ENCODE measurements at places on chromosomes 6 and 20.
A peak's percentile ranks its signal among the peaks of the same experiment; 100 is the strongest.

- no peak for DNase-seq
These were observed 503.7 kb upstream of the IRAK1BP1 start for GRCh38 chr6:78363688-78364087.

- DNase-seq, result no peak
These were observed 86.5 kb downstream of the QRSL1 start for GRCh38 chr6:106715922-106716321.

DNA sequence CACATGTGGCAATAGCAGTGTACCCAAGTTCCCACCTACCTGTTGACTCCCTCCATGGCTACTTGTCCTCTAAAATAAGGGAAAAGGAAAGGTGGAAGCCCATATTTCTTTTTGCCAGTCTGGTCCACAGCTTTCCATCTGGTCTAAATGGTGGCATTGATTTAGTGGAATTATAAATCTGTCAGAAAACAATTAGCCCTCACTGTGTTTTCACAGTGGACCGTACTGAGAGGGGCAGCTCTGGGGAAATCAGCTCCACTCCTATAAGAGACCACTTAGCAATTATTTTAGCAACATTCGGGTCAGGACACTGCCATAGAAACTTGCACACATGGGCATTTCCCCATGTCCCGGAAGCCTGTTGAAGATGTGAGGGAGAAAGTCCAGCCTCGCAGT, 653.4 kb upstream of the MARCKS start:
- no peak for DNase-seq

- DNase-seq, result no peak
These were observed 58.2 kb downstream of the NFATC2 start for GRCh38 chr20:51484141-51484815.

DNA sequence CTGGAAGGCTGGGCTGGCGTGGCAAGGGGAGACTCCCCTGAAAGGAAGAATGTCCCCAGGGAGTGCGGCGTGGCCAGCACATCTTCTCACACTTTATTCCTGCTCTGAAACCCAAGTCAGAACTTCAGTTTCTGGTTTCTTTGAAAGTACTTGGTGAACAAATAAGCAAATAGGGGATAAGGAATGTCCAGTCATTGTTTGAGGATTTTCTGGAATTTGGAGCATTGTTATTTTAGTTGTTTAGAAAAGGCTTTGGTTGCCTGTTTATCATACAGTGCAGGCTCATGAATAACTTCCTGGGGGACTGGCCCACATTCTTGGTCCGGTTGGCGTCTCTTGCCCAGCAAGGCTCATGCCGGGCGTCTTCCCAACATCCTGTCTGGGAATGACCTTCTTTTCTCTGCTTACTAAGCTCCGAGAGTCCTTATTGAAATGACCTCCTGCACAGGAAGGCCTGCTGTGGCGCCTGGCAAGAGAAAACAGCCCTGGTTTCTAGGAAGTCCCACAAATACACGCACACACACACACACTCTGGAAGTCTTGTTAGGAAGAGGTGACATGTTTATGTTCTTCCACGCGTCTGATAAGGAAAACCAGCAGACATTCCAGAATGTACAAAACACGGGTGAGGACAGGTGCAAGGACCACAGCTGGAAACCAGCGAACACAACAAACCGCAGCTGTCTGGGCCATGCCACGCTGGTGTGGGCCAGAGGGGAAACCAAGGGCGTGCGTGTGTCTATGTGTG, 71.9 kb downstream of the TMEM170B start:
- peak; percentile 75 for DNase-seq

DNA sequence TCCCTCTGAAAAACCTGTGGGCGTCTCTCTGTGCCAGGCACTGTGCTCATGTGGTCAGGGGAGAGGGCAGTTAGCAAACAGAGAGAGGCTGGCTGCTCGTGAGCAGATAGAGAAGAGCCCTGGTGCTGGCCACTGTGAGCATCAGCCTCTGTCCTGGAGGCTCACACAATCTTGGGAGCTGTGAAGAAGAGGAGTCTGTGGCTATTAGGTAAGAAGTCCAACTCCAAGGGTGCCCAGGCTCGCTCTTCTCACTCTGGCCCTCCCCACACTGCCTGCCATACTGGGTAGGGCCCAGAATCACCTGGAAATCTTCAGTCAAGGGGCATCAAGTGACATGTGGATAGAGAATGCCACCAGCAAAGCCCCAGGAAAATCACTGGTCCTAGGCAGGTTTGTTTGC, 14.1 kb downstream of the SCML4 start:
- DNase-seq, result no peak

GRCh38 chr20:33163856-33164762, 3.9 kb upstream of the BPIFA2 start:
- DNase-seq, result no peak

- DNase-seq, result peak; percentile 88
These were observed 113.2 kb downstream of the CEBPB start for GRCh38 chr20:50303573-50304500.

- DNase-seq, result no peak
These were observed 80.2 kb downstream of the AFDN start for GRCh38 chr6:167906899-167907298.

DNA sequence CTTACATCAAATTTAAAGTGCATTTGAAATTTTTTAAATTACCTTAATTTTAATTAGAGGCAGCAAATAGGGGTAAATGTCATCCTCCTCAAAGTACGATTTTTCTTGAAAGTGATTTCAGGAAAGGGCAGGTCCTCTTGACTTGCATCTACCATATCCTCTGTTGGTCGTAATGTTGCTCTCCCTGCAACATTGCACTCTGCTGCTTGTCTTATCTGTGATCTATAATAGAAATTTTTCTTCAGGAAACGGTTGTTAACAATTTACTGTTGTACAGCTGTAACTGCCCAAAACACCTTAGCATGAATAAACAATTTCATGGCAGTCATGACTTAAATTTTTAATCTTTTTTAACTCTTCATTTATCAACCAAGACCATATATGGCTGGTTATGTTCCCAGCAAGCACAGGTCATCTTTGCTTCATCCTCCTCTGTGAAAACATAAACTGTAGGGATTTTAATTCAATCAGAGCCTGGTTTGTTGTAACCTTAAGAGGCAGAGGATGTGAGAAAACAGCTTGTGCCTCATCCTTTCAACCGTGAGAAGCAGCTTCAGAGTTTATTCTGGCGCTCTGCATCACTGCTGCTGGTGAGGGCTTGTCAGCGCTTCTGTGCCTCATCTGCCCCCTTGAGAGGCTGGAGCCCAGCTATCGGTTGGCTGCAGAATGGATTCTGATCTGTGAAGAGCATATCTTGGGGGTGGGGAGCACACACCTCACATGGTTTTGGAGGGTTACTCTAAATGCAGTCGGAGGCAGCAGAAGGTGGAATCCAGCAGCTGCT, 56.0 kb downstream of the CTNNBL1 start:
- no peak for DNase-seq

GRCh38 chr6:2841264-2842138, at the start of gene SERPINB1:
TSS of gene SERPINB1 (minus strand) at chr6:2841863. CDS start at chr6:2840586, 1,277 bp downstream.
- peak; percentile 94 for DNase-seq

DNA sequence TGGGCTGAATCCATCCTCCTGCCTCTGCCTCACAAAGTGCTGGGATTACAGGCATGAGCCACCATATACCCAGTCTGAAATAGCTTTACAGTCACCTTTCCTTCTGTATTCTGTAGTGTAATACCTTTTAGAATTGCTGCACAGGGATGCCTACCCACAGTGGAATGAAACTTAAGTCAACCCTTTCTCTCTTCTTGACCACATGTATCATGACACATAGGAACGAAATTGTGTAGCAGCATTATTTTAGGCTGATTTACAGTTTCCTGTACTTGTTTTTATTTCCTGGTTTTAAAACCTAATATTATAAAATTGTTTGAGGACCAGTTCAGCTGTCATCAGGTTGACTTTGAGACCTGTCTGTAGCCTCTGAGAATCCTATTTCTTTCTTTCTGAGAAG, 297.8 kb downstream of the ZFAND3 start:
- no peak for DNase-seq

GRCh38 chr6:30074331-30075093, 1.1 kb downstream of the RNF39 start:
- DNase-seq, result peak; percentile 11

DNA sequence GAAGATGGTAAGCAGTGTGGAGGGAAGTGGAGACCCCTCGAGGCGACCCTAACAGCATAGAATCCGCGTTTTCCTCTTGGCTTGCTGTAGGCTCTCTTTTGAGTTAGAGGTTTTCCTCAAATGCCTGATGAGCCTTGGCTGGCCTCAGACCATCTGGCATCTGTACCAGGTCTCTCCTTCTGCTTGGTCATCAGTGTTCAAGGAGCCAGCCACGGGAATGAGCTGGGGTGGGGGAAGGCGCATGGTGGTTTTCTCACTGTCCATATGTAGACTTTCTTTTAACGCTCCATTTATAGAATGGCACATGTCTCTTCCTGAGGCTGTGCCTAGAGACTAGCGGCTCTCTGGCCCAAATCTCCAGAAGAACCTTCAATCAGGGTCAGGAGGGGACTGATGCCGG, 8.1 kb upstream of the GUCA1A start:
- DNase-seq, result no peak

DNA sequence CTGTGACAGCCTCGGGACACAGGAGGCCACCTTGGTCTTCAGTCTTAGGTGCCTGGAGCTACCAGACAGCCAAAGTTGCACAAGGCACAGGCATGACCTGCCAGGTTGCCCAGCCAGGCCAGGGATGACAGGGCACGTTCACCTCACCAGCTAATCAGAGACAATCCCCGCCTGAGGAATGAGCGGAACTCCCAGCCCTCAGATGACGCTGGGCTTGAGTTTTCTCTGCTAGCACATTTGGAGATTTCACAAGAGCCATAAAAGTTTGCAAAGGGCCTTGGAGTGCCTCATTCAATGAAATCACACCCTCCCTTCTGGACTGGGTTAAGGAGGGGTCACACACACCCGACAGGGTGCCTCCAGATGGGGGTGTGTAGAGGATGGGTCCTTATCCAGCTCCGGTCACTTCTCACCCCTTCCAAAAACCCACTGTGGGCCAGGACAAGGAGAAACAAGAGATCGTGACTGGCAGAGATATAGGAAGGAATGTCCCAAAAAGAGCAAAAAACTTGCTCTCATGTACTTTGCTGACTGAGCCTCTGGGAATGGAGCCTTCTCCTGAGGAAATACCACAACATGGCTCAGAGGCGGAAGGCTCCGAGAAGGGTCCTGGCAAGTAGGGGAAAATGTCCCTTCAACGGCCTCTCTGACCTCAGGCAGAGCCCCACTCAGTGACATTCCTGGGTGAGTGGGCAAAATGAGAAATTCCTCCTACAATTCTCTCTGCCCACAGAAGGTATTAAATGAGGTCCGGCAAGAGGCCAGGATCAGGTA, 121.6 kb downstream of the ISM1 start:
- DNase-seq, result no peak

DNA sequence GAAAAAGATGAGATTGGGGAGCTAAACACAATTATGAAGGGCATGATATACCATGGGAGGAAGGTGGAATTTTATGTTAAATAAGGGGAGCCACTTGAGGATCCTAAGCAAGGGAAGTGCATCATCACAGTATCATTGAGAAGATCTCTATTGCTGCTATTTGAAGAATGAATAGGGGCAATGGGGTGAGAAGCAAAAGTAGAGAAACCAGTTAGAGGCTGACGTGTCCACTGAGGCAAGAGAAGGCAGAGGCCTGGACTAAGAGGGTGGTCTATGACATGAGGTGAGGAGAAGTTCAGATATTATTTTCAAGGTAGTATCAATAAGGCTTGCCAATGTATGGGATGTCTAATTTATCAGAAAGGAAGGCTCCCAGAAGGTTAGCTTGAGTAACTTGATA, 111.6 kb downstream of the TENT5A start:
- no peak for DNase-seq

GRCh38 chr20:23112595-23112994, 26.5 kb upstream of the CD93 start:
- no peak for DNase-seq

DNA sequence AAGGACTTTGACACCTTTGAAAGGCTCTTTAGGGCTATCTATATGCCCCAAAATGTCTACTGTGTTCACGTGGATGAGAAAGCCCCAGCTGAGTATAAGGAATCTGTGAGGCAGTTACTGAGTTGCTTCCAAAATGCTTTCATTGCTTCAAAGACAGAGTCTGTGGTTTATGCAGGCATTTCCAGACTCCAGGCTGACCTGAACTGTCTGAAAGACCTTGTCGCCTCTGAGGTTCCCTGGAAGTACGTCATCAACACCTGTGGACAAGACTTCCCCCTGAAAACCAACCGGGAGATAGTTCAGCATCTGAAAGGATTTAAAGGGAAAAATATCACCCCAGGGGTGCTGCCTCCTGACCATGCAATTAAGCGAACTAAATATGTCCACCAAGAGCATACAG, 65.2 kb downstream of the GCNT2 start:
- DNase-seq, result no peak

GRCh38 chr6:147699140-147699539, 190.7 kb downstream of the SAMD5 start:
- DNase-seq, result no peak

- no peak for DNase-seq
These were observed 50.1 kb upstream of the SIRPA start for GRCh38 chr20:1845163-1845523.

DNA sequence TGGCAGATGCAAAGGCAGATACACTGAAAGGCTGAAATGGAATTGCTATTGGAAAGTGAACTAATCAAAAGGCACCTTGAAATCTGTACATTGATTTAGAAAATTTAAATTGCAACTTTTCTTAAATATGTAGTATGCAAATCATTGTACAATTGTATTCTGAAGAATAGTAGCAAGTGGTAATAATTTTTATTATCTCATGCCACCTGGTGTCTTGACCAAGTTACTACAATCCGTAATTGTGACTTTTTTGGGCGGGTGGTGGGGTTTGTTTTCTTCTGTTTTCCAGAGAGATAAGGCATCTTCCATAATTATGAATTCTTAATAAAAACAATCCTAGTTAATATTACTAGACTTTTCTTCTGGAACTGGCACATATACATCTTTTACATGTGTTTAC, 12.5 kb upstream of the BCKDHB start:
- peak; percentile 12 for DNase-seq

DNA sequence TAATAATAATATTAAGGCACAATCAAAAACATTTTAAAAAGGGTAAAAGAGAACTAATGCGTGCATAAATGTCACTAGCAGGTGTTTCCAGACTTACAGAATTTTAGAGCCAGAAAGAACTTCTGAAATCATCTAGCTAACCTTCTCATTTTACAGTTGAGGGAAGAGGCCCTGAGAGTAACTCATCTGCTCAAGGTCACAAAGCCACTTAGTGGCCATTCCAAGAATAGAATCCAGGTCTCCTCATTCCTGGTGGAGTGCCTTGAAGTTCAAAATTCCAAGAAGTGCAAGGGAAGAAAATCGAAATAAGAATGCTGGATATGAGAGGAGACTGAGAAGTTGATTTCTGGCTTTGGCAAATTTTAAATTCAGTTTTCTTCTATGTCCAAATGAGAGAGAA, 3.2 kb upstream of the KIAA0408 start:
- no peak for DNase-seq

- DNase-seq, result peak; percentile 72
These were observed 61.6 kb upstream of the DSP start for GRCh38 chr6:7479801-7480266.

- DNase-seq, result no peak
These were observed 3.7 kb downstream of the COL20A1 start for GRCh38 chr20:63296531-63297299.

- DNase-seq, result peak; percentile 3
These were observed 52.9 kb upstream of the FABP7 start for GRCh38 chr6:122726649-122727048.

- DNase-seq, result no peak
These were observed 74.5 kb upstream of the RBM24 start for GRCh38 chr6:17206566-17207072.

Data from RPMI7951 (cell line).